ENCODE measurements at places on chromosomes 7 and 10. TPM values are rescaled to one million over a fixed set of nuclear protein-coding genes. Genes with fewer than 3 reads are reported as not detected.

DNA sequence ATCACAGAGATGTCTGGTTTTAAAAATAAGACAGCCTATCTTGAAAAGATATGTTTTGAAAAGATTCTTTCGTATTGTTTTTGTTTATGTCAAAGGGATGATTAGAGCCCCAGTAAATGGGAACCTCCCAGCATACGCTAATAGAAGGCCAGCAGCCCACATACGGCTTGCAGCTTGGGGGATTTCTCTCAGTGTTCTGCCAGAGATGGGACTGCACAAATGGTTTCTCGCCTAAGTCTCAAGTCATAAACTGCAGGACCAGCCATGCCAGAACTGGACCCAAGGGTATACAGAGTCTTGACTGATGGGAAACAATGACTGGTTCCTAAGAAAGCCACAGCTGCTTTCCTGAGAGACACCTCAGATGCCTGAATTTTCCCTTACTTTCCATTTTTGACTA lies 306.9 kb upstream of the DGKB start:
- no peak for DNase-seq

- no peak for DNase-seq
These were observed 94.8 kb upstream of the ZNF804B start for GRCh38 chr7:88664630-88665233.

DNA sequence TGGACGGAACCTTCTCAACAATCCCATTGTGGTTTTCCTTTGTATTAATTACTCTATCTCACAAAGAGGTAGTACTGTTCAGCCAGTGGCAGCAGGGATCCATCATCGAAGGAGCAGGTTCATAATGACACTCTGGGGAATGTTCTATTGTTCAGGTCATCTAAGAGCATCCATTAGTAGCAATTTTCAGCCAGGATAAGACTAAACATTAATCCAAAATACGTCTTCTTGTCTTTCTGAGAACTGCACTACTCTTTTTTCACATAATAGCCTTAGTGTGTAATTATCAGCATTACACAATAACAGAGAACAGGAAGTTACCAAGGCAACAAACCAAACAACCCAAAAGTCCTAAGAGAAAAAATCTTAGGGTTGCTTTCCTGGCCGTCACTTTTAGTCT lies 259.5 kb upstream of the VWC2 start:
- no peak for DNase-seq

Gene MSMB
- not detected for total RNA-seq

Gene PNLIPRP3
- total RNA-seq: not detected

Measured in psoas muscle (tissue), 8 donors.